Liver (tissue), 10 donors: ENCODE measurements at places on chromosomes 2 and 18. TPM values are rescaled to one million over a fixed set of nuclear protein-coding genes. Genes with fewer than 3 reads are reported as not detected.

The CCBE1 gene
- 2.6 TPM for total RNA-seq

The MPHOSPH10 gene
- total RNA-seq = 13.1 TPM

The PXDN gene
- total RNA-seq = 19.1 TPM

GRCh38 chr2:166334805-166335204 lies 40.9 kb downstream of the SCN9A start:
- H3K4me3 ChIP-seq = no peak overlapping the region
- no peaks in the 10 kb centered on the region for H3K36me3 ChIP-seq
- H3K27ac ChIP-seq = no peak overlapping the region
- no peaks in the 10 kb centered on the region for H3K27me3 ChIP-seq
- H3K4me1 ChIP-seq = peaks cover 7% of the 10 kb centered on the region

DNA sequence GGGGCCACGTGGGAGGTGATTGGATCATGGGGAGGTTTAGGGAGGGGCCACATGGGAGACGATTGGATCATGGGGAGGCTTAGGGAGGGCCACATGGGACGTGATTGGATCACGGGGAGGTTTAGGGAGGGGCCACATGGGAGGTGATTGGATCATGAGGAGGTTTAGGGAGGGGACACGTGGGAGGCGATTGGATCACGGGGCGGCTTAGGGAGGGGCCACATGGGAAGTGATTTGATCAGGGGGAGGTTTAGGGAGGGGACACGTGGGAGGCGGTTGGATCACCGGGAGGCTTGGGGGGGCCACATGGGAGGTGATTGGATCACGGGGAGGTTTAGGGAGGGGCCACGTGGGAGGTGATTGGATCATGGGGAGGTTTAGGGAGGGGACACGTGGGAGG lies 22.5 kb upstream of the SALL3 start:
- H3K4me1 ChIP-seq = no peaks in the 10 kb centered on the region
- H3K27ac ChIP-seq = no peak overlapping the region
- H3K4me3 ChIP-seq = no peak overlapping the region
- no peaks in the 10 kb centered on the region for H3K36me3 ChIP-seq

GRCh38 chr2:201267278-201268030 lies 7.1 kb downstream of the CASP8 start:
- no peak overlapping the region for H3K4me3 ChIP-seq
- H3K27ac ChIP-seq = no peak overlapping the region
- H3K36me3 ChIP-seq = peaks cover 3% of the 10 kb centered on the region
